LHCN-M2 (cell line): ENCODE measurements at places on chromosomes 13 and 19. TPM values are rescaled to one million over a fixed set of nuclear protein-coding genes. Genes with fewer than 3 reads are reported as not detected.

SLC6A16 gene
- 0.11 TPM in 1 of 2 replicates, not detected in the other for total RNA-seq

ITGBL1 gene
- total RNA-seq: 163 and 180 TPM in 2 replicates

SHD gene
- 39.4 and 122 TPM in 2 replicates for total RNA-seq

ICAM1 gene
- total RNA-seq: 1.7 and 2.2 TPM in 2 replicates

ZNF576 gene
- 18.3 and 20.3 TPM in 2 replicates for total RNA-seq

KLK15 gene
- not detected in 2 replicates for total RNA-seq

TJP3 gene
- not detected in 2 replicates for total RNA-seq

ZNF780A gene
- total RNA-seq: 11.3 and 15.6 TPM in 2 replicates

ETHE1 gene
- total RNA-seq: 40.0 and 40.8 TPM in 2 replicates

SIGLEC8 gene
- total RNA-seq: not detected in 2 replicates

PEAK3 gene
- 0.19 and 0.63 TPM in 2 replicates for total RNA-seq
